ENCODE measurements at places on chromosomes 7 and 10. TPM values are rescaled to one million over a fixed set of nuclear protein-coding genes. Genes with fewer than 3 reads are reported as not detected.
A peak's percentile ranks its signal among the peaks of the same experiment; 100 is the strongest.

GRCh38 chr7:65907501-65908198, 34.8 kb downstream of the VKORC1L1 start:
- DNase-seq, result peak; percentile 5

GRCh38 chr7:36775676-36776075, 51.4 kb upstream of the AOAH start:
- no peak for DNase-seq

DNA sequence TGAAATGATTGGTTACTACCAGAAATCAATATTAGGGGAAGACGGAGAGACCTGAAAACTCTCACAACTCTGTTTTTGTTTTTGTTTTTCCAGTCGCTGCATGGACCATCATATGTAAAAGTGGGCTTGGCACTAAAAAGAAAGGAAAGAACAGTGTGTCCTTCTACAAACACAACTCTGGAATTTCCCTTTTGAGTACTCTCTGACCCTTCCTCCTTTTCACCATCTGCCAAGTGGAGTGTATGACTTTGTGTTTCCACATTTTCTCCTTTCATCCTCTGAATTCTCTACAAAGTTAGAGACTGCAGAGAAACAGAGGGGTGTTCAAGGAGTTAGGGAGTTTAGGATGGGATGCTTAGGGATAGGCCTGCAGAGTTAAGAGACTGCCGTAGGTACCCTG, 92.0 kb downstream of the MDFIC start:
- DNase-seq, result no peak

GRCh38 chr10:70188768-70189167, 18.5 kb upstream of the SAR1A start:
- no peak for DNase-seq

- no peak for DNase-seq
Observed at GRCh38 chr10:1117651-1118050, 61.5 kb downstream of the WDR37 start.

The FANK1 gene
- not detected for total RNA-seq

- no peak for DNase-seq
Observed at GRCh38 chr7:85595750-85596178, 408.9 kb upstream of the SEMA3D start.

The TMEM248 gene
- 60.9 TPM for total RNA-seq

GRCh38 chr10:8444630-8445029, 390.1 kb downstream of the GATA3 start:
- DNase-seq, result peak; percentile 51

DNA sequence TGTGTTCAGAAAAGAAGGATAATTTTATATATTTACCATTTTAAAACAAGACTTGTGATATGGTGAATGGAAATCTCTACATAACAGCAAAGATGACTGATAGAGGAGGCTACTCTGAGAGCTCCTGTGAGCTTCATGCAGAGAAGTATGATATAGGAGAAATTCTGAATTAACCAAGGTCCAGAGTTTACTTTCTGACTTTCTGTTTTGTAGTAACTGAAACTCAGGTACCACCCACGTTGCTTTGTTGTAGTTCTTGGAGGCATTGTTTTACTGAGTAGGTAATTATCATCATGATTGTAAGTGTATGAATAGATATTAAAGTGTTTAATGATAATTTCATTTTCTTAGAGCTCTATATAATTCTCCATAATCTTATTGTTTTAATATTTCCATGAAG, 18.0 kb upstream of the SFR1 start:
- no peak for DNase-seq

The C10orf143 gene
- 2.0 TPM for total RNA-seq

- DNase-seq, result no peak
Observed at GRCh38 chr7:151126491-151127137, 40.3 kb downstream of the AGAP3 start.

DNA sequence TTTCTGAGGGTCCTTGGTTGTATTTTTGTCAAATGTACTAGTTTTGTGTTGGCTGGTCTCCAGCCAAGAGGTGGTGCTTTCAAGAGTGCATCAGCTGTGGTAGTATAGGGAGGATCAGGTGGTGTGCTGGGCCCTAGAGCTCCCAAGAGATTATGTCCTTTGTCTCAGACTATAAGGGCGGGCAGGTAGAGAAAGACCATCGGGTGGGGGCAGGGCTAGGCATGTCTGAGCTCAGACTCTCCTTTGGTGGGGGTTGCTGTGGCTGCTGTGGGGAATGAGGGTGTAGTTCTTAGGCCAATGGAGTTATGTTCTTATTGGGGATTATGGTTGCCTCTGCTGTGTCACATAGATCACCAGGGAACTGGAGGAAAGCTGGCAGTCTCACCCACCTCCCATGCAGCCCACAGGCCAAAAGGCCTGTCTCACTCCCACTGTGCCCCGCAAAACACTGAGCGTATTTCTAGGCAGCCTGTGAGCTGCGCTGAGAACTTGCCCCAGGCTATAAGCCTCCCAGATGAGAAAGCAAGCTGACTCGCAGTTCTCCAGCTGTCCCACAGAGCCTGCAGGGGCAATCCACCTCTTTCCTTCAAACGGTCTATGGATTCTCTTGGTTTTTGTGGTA, 1066.7 kb downstream of the GRM8 start:
- DNase-seq, result peak; percentile 43

The BICC1 gene
- 1.0 TPM for total RNA-seq

GRCh38 chr10:5453749-5454489, 41.6 kb downstream of the NET1 start:
- DNase-seq, result no peak

DNA sequence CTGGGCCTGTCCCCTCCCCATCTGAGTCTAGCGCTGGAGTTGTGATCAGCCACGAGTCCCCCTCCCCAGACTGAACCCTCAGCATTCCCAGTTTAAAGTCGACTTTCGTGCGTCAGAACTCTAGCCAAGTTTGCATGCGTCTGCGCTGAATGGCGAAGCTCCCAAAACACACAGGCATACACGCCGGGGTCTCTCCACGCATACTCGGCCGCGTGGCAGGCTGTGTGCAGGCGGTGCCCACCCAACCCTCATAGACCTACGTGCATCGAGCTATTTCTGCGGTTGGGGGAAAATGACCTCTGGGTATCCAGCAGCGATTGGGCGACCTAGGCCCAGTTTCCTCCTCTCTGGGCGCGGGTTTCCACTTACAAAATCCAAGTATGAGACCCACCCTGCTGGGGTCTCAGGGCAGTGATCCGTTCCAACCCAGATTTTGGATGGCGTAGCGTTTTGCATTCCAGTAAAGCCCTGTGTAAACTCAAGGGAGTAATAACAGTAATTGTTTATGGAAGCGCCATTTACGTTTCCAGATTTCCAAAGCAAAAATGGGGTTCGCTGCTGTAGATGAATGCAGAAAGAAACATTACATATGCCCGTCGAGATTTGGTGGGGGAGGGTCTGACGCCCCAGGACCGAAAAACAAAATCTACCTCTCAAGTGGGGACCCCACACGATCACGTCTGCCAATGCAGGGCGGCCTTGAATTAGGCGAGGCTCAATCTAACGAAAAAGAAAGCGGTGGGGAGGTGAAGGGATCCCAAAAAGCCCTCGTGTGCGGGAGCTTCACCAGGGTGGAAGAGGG, 2.0 kb upstream of the HMX3 start:
- no peak for DNase-seq

DNA sequence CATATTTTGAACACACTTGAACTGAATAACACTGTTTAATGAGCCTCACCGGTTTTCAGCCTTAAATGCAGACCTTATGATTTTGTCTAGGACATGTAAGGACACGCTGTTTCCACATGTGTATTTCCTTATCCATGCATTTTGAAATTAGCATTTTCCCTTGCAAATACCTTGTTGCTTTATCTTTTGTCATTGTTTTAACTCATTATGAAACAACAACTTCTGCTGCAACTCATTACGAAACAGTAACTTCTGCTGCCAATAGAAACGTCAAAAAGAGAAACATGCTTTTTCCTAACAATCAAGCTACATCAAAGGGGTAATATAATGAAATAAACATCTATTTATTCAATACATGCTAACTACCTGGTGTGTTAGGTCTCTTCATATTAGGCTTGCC, 322.0 kb downstream of the AGMO start:
- DNase-seq, result no peak

DNA sequence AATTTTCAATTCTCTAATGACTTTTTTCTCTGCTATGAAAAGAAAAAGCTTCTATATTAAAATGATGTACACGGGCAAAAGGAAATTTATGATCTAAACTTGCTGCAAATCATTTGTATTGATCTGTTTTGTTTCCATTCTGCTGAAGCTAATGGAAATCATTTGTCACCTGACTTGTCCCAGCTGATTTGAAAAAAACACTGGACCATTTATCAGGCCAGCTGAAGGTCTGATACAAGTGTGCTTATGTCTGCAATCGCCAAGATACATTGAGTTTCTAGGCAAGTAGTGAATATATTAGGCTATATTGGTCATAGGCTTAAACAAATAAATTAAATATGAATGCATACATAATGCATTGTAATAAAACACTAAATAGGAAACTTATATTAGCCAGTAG, 1309.7 kb downstream of the REEP3 start:
- no peak for DNase-seq

DNA sequence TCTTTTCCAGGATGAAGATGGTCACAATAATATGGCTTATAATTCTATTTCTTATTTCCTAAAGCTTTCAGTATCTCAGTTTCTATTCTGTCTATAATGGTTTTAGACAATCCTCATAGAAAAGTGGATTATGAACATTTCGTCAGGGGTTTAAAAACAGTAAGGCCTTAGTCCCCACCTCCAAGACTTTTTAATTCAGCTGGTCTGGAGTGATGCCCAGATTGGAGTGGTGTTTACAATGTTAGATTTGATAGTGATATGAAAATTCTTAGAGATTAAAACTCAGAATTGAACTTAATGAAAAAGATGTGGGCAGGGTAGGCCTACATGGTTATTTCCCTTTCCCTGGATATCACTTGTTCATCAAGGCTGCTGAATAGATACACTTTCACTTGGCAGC, 1238.3 kb downstream of the SORCS3 start:
- DNase-seq, result no peak

DNA sequence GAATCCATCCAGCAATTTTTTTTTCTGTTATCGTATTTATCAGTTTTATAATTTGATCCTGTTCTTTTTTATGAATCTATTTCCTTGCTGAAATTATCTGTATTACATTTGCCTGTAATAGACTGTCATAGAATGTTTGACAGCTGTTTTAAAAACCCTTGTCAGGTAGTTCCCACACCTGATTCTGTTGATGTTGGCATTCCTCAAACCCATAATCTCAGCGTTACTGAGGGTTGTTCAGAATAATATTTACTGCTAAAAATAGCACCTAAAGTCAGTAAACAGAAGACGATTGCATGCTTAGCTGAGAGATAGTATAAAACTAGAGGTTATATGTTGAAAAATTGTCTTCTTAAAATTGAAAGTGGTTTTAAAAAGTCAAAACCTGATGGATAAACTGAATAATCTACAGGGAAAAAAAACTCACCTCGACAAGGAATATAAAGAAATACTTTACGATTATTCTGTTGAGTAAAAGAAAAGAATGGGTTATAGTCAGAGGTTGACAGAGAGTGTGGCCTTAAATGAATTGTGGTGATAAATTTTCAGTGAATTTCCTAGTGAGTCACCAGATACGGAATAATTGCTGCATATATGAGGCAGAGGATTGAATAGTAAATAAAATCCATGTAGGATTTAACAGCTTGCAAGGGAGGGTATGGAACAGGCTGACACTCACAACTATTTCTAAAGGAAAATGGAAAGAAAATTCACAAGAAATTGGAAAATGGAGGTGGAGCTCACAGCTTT, 824.1 kb upstream of the IGFBP3 start:
- no peak for DNase-seq

The TMEM196 gene
- total RNA-seq, result 0.07 TPM

DNA sequence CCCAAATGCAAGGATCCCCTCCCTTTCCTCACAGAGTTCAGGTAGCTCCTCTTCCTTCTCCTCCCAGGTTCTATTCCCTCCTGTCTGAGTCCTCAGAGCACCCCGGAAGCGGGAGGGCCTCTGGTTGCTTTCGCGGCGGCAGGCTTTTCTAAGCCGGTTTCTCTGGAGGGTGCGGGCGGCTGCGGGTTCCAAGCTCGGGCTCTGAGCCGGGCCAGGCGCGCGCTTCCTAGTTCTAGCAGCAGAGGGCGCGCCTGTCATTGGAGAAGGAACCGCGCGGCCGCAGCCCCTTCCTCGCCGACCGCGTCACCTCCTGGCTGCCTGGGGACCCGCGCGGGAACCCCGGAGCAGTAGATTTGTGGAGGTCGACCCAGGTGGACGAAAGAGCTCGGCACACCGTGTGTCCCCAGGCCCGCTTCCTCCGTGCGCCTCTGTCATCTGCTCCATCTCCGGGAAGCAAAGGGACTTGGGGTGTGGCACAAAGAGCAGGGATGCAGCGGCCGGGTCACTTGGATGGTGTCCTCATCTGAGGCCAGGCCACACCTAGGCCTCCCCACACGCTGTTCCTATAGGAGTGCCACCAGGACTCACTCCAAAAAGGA, 389.0 kb upstream of the PODXL start:
- peak; percentile 46 for DNase-seq
